ENCODE measurements at places on chromosomes 2 and 18.
A peak's percentile ranks its signal among the peaks of the same experiment; 100 is the strongest.

GRCh38 chr2:43175020-43175441, 51.4 kb downstream of the ZFP36L2 start:
- no peak overlapping the region for H3K4me3 ChIP-seq
- H3K4me1 ChIP-seq = peaks cover 32% of the 10 kb centered on the region
- no peaks in the 10 kb centered on the region for H3K36me3 ChIP-seq
- H3K27me3 ChIP-seq = no peaks in the 10 kb centered on the region
- DNase-seq = no peak

DNA sequence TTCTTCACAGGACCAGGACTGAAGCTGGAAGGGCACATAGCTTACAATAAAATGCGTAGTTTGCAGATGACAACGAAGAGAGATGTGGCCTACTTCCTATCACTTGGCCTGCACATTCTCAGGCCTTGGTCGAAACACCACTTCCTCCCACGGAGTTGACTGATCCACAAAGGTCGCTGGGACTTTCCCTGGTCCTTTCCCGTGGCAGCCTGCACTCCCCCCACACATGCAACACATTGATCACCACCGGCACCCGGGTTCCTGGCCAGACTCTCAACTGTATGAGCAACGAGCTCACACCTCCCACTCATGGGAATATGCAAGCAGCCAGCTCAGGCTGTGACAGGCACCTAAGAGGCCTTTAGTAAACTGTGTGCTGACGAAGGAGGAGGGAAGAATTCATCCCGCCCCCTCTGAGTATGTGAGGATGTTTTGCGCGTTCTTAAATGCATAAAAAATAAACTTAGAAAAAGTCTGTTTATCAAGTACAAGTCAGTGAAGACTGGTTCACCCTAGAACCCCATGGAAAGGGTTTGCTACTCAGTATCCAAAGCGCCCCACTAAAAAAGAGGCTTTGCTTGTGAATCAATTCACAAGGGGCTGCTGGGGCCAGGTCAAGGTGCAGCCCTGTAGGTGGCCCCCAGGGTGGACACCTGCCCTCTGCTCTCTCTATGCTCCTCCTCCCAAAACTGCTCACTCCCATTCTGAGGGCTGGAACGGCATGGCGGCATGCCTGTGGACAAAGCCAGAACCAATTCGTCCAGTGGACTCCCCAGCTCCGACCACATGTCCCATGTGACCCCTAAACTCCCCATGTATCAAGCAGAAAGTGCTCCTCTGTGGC, 154.3 kb downstream of the EIPR1 start:
- H3K36me3 ChIP-seq = no peaks in the 10 kb centered on the region
- H3K27ac ChIP-seq = no peak overlapping the region
- no peak for DNase-seq
- H3K4me3 ChIP-seq = no peak overlapping the region

- H3K4me3 ChIP-seq = no peak overlapping the region
- DNase-seq = no peak
- H3K27me3 ChIP-seq = peaks cover 8% of the 10 kb centered on the region
- H3K27ac ChIP-seq = no peak overlapping the region
- no peaks in the 10 kb centered on the region for H3K36me3 ChIP-seq
- peaks cover 28% of the 10 kb centered on the region for H3K4me1 ChIP-seq
Observed at GRCh38 chr2:240347949-240348500, 87.4 kb upstream of the GPC1 start.

DNA sequence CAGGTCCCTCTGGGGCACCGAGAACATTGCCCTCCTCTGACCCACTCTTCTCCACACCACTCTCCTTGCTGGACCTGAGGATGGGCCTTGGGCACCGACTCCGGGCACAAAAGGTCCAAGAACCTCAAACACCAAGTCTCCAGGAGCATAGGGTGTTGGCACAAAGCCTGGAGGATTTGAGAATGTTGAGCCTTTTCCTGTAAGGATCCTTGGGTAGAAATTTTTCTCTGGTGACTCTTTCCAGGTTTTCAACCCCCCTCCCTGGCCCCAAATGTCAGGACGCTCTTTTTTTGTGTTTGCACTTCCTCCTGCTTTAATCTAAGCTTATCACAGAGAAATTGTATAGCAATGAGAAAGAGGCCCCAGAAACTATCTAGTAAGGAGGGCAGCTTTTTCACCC, 9.2 kb downstream of the SPR start:
- no peaks in the 10 kb centered on the region for H3K36me3 ChIP-seq
- no peak for DNase-seq
- no peak overlapping the region for H3K27ac ChIP-seq

GRCh38 chr2:12761104-12761503, 44.4 kb downstream of the TRIB2 start:
- DNase-seq = no peak
- no peak overlapping the region for H3K27ac ChIP-seq

DNA sequence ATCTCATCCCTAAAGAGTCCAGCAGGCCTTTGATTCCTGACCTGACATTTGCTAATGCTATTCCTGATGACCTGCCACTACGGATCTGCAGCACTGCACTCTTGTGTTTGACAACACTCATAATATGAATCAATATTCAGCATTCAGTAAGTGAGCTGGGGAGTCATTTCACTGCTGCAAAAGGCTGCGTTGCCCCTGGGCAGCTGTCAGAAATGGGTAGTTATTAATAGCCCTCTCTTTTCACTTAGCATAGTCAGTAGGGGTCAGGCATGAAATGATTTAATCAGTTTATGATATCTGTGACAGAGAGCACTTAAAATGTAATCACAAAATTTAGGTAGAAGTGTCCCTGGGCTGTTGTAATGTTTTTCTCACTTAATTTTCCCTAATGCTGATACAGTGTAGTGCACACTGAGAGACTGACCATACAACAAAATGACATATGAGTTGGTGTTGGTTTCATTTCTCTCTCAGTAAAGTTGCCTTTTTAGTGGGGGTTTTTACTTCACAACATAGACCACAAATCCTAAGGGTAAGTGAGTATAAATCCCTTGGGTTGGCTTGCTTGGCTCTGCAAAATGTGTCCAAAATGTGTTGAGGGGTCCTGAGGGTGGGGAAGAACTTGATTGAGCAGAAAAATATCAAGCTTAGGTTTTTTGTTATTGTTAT, 184.8 kb downstream of the CAMKMT start:
- no peak overlapping the region for H3K27ac ChIP-seq
- H3K27me3 ChIP-seq = no peaks in the 10 kb centered on the region
- no peak overlapping the region for H3K4me3 ChIP-seq
- peaks cover 7% of the 10 kb centered on the region for H3K4me1 ChIP-seq

- H3K4me1 ChIP-seq = no peaks in the 10 kb centered on the region
- H3K36me3 ChIP-seq = no peaks in the 10 kb centered on the region
- H3K4me3 ChIP-seq = no peak overlapping the region
- H3K27me3 ChIP-seq = peaks cover 12% of the 10 kb centered on the region
Observed at GRCh38 chr18:59909289-59910036, 9.7 kb downstream of the PMAIP1 start.

DNA sequence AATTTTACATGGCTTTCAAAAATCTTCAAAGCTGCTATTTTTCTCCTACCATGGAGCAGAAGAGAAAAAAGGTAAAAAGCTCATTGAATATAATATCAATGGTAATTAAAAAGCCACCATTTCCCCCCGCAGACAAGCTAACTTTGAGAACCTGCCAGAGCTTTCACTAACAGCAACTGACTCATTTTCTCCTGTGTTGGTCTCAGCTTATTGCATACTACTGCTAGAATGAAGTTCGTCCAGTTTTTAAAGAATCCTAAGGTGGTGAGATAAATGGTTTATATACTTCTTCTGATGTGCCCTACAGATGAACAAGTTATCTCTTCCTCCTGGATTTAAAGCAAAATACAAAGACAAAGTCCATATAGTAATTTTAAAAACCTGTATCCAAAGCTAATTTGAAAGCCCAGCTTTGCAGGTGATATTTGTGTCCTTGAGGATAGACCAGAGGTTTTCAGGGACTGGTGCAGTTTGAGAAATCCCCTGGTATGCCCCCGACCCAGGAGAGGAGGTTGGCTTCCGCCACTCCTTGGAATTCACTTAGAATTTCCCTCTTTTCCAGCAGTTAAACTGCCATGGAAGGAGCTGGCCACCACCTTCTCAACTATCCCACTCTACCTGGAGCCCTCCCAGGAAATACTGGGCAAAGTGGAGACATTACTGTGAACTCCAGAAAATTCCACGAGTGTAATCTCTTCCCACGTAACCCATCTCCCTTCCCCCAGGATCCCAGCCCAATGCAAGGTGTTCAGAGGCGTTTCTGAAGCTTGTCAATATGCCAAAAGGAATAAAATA, 17.5 kb downstream of the YPEL5 start:
- peaks cover 2% of the 10 kb centered on the region for H3K4me1 ChIP-seq
- H3K27me3 ChIP-seq = no peaks in the 10 kb centered on the region
- H3K4me3 ChIP-seq = no peak overlapping the region
- DNase-seq = peak; percentile 24
- H3K27ac ChIP-seq = no peak overlapping the region

DNA sequence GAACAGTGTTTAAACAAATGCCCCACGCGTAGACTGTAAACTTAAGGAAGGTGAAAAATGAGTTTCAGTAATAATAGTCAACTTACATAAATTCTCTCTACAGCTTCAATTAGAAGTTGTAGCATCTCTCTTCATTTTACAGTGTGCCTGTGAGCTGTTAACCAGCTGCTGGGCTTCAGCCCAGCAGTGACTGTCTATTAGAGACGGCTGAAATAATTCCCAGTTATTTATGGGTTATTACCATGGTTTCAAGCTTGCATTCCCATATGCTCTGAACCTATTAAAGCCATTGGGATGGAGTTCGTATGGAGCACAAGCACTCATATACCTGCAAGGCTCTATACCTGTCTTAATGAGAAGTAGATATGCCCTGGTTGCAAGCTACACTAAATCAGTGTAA, 501.1 kb downstream of the CNTNAP5 start:
- no peak overlapping the region for H3K4me3 ChIP-seq
- H3K27ac ChIP-seq = no peak overlapping the region
- H3K27me3 ChIP-seq = no peaks in the 10 kb centered on the region
- no peaks in the 10 kb centered on the region for H3K36me3 ChIP-seq

GRCh38 chr2:16202266-16203020, 262.1 kb downstream of the MYCN start:
- H3K4me3 ChIP-seq = no peak overlapping the region
- DNase-seq = no peak
- H3K4me1 ChIP-seq = peaks cover 38% of the 10 kb centered on the region
- H3K27me3 ChIP-seq = no peaks in the 10 kb centered on the region
- H3K36me3 ChIP-seq = no peaks in the 10 kb centered on the region

DNA sequence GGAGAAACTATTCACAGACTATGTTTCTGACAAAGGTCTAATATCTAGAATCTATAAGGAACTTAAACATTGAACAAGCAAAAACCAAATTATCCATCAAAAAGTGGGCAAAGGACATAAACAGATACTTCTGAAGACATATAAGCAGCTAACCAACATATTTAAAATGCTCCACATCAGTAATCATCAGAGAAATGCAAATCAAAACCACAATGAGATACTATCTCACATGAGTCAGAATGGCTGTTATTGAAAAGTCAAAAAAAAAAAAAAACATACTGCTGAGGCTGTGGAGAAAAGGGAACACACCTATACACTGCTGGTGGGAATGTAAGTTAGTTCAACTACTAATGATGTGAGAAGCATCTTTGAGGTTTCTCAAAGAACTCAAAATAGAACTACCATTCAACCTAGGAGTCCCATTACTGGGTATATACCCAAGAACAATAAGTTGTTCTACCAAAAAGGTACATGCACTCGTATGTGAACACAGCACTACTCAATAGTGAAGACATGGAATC, 220.4 kb upstream of the TFPI start:
- no peak for DNase-seq
- no peak overlapping the region for H3K27ac ChIP-seq
- no peaks in the 10 kb centered on the region for H3K4me1 ChIP-seq
- no peaks in the 10 kb centered on the region for H3K27me3 ChIP-seq
- H3K36me3 ChIP-seq = no peaks in the 10 kb centered on the region
- no peak overlapping the region for H3K4me3 ChIP-seq

- H3K36me3 ChIP-seq = no peaks in the 10 kb centered on the region
- no peak for DNase-seq
- no peaks in the 10 kb centered on the region for H3K27me3 ChIP-seq
- no peak overlapping the region for H3K4me3 ChIP-seq
- peaks cover 3% of the 10 kb centered on the region for H3K4me1 ChIP-seq
- H3K27ac ChIP-seq = no peak overlapping the region
Observed at GRCh38 chr2:143514413-143514812, 385.2 kb downstream of the ARHGAP15 start.

DNA sequence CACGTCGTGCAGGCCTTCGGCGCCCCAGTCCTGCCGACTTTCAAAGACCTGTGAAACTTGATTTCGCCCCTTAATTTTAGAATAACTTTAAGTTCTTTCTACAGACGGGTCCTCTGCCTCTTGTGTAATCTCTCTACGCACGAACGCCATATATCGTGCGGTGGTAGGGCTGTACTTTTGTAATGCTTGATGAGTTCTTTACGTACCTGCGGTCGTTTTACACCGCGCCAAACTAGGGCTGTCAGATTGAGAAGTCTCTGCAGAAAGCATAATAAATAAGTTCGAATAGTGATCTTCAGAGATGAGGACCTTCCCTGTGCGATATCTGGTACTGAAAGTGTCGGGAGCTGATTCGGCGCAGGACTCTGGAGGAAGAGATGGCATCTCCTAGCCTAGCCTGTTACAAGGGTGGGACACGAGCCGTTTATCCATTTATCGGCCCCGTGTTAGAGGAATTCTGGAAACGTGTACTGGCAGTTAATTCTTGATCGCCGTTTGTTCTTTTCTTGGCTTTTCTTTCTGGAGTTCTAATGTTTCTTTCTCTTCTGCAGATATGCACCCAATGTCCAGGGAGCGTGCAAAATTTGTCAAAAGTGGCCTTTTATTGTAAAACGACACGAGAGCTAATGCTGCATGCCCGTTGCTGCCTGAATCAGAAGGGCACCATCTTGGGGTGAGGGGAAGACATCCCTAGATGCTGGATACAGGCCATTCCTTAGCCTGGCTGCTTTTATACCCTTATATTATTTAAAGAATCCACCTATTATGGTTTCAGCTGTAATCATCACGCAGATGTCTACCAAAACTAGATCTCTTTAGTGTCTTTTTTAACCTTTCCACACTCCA, 781 bp upstream of the SLC5A6 start:
- H3K27ac ChIP-seq = peak overlapping the region; percentile 99
- no peaks in the 10 kb centered on the region for H3K27me3 ChIP-seq

- no peak for DNase-seq
- peaks cover 3% of the 10 kb centered on the region for H3K4me1 ChIP-seq
- H3K36me3 ChIP-seq = no peaks in the 10 kb centered on the region
- no peaks in the 10 kb centered on the region for H3K27me3 ChIP-seq
- H3K4me3 ChIP-seq = no peak overlapping the region
Observed at GRCh38 chr18:7725897-7726296, 158.8 kb downstream of the PTPRM start.

DNA sequence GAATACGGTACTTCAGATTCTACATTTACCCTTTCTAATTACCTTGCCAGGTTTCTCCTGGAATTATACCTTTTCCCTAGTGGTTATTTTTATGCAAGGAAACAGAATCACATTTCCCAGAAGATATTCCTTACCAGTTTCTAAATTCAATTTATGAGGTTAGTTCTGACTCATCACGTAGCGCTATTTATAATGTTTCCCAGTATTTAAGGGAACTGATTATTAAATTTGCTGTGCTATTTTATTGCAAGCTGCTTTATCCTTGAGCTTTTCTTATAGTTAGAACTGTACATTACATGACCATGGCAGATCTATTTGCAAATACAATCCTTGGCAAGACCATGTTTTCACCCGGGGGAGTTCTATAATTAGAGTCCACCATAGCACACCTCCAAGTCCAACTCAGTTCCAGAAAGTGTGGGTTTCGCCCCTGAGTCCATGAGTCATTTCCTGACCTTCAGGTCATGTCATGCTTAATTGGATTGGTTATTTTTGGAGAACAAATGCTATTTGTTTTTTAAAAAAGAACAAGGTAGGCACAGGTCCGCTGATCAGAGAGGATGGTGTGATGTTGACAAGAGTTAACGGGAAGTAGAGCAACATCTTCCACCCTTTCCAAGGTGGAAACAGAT, 126.6 kb downstream of the ZNF532 start:
- H3K4me1 ChIP-seq = peaks cover 27% of the 10 kb centered on the region
- no peak overlapping the region for H3K4me3 ChIP-seq
- peak; percentile 50 for DNase-seq
- no peaks in the 10 kb centered on the region for H3K36me3 ChIP-seq
- H3K27ac ChIP-seq = peak overlapping the region; percentile 85

Measured in muscle of leg (tissue), 16 donors.